Activated CD4-positive, alpha-beta T cell treated with anti-CD3 and anti-CD28 coated beads, Interleukin-2, amount 50 U/mL, for 4 hours (primary cell): ENCODE measurements at places on chromosomes 6 and 20.

GRCh38 chr6:143965503-143966171 lies 42.4 kb downstream of the PLAGL1 start:
- DNase-seq, result no peak

GRCh38 chr20:18545566-18545965 lies 21.7 kb upstream of the SMIM26 start:
- DNase-seq, result no peak

DNA sequence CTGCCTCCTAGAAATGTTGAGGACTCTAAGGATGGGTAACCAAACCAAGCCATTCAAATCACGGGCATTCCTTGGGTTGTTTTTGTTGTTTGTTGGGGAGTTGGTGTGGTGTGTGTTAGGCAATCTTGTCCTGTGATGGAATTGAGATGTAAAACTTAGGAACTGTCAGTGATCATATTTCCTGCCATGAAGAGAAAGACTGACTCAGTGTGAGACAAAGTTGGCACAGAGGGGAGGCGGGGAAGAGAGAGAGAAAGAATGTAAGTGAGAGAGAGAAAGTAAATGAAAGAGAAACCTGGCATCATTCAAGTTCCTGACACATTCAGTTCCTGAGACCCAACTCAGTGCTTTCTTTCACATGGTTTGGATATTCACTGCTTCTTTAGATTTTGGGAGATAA lies 21.6 kb upstream of the FBXO30 start:
- DNase-seq, result no peak

GRCh38 chr6:157488058-157488457 lies 107.1 kb downstream of the ZDHHC14 start:
- DNase-seq, result no peak

DNA sequence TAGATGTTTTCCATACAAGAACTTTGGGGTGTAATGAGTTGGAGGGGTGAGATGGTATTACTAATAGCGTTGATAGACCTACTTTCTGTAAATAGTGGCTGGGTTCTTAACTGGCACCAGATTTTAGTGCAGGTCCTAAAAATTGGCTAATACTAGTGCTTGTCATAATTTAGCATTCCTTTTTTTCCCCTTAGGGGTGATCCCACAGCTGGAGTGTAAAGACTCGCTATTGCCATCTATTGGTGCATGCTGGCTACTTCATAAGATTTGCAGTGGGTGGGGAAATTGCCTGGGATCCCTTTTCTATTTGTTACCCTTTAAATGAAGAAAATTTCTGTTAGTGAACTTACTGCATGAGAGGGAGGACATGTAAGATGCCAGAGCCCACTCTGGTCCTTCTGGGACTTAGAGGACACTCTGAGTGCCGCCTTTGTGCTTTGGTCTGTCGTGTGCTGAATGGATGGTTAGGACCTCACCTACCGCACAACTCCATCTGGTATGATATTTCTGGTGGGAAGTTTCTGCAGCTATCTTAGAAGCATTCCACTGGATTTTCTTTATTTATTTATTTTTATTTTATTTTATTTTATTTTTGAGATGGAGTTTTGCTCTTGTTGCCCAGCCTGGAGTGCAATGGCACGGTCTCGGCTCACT lies 195.5 kb downstream of the JARID2 start:
- DNase-seq, result peak; percentile 19
